Fibroblast of upper back skin (primary cell): ENCODE measurements at places on chromosomes 11 and 22.

DNA sequence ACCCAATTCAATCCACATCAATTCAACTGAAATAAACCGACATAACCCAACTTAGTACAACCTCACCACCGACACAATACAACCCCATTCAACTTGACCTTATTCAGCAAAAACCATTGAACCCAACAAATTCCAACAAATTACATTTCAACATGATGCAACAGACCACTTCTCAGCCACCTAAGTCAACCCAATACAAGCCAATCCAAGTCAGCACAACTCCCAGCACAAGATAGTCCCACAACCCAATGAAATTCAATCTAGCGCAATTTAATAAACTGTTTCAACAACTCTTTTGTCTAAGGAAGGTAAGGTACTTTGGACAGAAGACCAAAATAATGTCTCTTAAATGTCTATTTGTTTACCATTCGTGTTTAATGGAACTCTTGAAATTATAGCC, 226.0 kb downstream of the MIAT start:
- no peak for DNase-seq

- DNase-seq = peak; percentile 69
These were observed 86.8 kb upstream of the CRTAM start for GRCh38 chr11:122751292-122752070.

GRCh38 chr22:35997438-35997837, 31.2 kb downstream of the RBFOX2 start:
- DNase-seq = peak; percentile 68

DNA sequence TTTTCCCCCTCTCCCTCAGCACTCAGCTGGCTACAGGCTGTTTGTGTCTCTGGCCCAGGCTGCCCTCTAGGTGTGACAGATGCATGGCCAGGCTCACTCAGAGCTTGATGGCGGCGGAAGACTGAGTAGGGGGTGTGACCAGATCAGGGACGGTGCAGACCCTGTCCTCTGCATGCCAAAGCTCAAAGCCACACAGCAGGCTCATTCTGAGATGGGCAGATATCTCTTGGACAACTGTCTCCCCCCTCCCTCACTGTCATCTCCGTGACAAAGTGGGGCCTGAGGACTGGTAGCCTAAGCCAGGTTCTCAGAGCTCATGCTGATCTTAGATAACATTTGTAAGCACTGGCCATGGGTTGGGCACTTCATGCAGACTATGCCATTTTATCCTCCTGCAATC, 231.3 kb downstream of the DSCAML1 start:
- no peak for DNase-seq

GRCh38 chr11:2747248-2748027, 47.6 kb upstream of the KCNQ1OT1 start:
- DNase-seq = no peak

GRCh38 chr11:78040691-78041379, 17.8 kb upstream of the KCTD14 start:
- no peak for DNase-seq

GRCh38 chr11:12087075-12088004, 23.1 kb upstream of the MICAL2 start:
- DNase-seq = peak; percentile 83

DNA sequence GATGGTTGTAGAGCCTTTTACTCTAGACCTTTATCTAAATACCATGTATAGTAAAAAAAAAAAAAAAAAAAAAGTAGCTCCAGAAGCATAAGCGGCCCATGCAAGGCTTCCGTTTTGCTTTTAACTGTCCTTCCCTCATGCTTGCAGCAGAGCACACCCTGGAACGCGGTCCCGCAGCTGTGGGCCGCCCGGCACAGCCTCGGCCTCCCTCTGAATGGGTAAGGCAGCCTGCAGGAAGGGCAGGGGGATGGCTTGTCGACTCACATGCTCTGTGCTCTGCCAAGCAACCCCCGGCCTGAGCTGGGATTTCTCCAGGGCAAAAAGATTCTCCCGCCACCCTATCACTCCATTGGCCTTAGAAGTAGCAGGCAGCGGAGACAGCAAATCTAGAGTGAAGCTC, 101.4 kb upstream of the BID start:
- DNase-seq = no peak

DNA sequence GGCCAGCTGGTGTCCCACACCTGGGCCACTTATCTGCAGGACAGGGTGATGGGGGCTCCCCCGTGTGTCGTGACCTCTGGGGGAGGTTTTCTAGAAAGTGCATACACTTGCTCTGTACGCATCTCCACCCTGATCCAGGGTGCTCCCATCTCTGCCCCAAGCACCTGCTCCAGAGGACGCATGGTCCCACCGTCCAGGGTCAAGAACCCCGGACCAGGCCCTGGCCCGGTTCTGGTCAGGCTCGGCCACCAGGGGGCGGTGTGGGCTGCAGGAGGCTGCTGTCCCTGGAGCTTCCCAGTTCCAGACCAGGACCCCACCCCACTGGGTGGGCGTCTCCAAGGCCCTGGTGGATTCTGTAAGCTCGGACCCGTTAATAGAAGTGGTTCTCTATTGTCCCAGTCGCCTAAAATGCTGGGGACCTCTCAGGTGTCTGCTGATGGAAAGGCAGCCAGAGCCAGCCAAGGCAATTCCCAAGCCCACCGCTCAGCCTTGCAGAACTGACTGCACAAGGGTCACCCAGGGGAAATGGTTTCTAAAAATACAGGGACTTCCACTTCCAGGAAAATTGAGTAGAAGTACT, 34.7 kb upstream of the SEPTIN5 start:
- DNase-seq = no peak

DNA sequence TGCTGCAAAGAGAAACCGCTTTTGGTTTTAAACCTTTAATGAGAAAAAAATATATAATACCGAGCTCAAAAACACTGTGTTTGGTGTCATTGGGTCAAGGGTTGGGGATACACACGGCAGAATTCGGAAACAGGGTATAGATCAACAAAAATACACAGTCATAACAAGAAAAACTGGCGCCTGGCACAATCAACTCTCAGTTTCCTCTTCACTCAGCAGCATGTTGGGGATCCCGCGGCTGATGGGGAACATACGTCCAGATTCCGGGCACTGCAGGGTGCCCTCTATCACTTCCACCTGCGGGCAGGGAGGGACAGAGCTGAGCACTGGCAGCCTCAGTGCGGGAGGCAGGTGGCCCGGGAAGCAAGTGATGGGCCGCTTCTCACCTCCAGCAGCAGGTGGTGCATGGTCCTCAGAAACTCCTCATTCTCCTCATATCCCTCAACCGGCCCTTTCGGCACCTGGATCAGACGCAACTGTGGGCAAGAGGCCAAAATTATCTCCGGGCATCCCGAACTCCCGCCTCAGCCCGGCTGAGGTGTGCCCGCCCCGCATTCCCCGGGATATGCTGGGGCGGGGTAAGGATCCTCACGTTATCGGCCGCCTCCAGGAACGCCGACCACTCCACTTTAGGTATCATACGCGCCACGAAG, 561 bp downstream of the TRMT112 start:
- no peak for DNase-seq

GRCh38 chr22:27846910-27847309, 45.4 kb upstream of the MN1 start:
- no peak for DNase-seq

DNA sequence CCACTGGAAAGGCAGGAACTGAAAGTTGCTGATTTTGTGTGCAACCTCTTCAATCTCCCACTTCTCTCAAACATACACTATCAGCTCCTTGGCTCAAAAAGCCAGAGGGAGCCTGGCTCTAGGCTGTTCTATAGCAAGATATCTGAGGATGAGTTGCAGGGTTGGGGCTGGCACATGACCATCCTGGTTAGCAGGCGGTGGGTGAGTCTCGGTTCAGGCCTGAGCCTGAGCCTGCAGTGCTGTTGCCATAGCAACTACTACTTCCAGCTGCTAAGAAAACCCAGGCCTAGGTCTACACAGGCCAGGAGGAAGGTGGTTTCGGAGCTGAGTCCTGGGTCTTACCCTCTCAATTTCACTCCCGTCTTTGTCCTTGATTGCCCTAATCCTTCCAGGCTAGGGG, 39.0 kb downstream of the CWC15 start:
- peak; percentile 60 for DNase-seq

GRCh38 chr11:109845437-109845836, 247.8 kb upstream of the ZC3H12C start:
- peak; percentile 81 for DNase-seq

DNA sequence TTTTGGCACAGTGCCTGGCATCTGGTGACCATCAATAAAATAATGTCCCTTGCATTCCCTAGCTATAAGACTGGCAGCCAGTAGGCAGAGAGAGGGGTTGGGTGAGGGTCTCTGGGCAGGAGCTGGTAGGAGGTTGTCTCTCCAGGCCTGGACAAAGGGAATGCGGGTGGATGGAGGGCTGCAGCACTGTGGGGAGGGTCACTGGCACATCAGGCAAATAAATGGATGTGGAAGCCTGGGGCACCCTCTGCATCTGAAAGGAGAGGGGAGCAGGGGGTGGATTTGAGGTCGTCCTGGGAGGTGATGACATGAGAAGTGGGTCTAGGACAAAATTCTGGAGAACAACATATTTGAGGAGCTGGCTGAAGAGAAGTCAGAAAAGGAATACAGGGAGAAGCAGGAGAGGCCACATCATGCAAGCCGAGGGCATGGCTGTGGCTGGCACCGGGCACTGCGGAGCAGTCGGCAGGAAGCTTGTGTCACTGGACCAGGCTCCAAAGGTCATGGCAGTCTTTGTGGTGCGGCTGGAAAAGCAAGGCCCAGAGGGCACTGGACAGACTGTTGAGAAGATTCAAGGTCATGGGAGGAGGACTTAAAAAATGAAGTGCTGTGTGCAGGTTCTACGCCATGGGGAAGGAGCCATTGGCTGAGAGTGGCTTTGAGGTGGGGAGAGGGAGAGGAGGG, 36.5 kb upstream of the THY1 start:
- no peak for DNase-seq

DNA sequence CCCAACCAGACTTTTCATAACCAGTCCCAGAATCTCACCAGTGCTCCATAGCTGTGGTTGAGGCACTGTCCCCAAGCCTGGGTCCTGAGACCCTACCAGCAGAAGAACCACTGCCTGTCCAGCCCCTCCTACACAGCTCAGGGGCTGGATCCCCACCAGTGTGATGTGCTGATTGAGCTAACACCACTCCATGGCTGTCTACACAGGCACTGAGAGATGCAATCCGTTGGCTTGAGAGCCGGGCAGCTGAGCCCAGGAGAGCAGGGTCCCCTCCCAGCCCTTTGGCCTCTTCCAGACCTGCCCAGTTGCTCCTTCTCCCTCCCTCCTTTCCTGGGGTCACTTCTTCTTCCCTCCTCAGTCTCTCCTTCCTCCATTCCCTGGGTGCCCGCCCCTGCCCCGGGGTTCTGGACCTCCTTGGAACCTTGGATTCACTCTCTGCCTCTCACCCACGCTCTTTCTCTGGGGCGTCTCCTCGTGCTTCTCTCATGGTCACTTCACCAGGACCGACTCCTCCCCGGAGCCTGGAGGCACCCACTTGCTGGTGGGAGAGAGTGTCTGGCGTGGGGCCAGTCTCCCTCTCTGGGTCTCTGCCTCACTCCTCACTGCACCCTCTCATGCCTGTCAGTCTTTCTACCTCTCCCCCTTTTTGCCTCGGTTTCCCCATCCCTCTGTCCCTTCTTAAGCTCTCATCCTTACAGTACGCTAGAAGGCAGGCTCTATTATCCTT, 706 bp upstream of the SCYL1 start:
- no peak for DNase-seq

DNA sequence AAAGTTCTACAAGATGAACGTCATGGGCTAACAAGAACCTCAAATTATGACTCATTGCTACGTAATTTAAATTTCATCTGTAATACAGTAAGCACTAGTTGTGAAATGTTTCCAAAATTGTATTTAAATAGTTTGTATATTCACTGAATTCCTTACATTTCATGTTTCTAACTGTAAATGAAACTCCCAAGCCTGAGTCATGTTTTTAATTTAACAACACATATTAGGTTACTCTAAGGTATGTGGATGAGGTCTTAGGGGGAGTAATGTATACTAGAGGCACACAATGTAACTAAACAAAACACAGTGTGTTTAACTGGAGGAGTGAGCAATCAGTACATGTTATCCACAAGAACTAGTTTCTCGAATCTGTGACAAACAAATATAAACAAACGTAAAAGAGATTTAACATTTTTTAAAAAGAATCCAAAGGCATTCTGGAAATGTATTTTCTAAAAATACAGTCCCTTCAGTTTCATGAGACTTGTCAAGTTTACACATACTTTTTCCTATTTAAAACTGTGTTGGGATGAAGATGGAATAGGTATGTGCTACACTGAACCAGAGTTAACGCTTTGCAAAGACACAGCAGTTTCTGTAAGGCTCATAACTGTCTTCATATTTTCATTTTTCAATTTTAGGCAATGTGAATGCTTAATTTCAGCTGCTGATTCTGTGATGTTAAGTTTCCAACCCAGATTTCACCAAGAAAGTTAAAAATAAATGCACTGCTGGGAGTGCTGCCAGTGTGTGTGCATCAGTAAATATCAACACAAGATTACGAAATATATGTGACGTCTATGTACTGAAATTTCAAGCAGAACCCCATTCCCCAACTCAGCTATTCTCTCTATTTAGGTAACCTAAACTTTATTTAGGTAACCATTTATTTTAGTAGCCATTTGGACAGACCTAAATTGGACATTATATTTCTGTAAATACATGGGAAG, 52.6 kb downstream of the PITPNB start:
- DNase-seq = peak; percentile 94

DNA sequence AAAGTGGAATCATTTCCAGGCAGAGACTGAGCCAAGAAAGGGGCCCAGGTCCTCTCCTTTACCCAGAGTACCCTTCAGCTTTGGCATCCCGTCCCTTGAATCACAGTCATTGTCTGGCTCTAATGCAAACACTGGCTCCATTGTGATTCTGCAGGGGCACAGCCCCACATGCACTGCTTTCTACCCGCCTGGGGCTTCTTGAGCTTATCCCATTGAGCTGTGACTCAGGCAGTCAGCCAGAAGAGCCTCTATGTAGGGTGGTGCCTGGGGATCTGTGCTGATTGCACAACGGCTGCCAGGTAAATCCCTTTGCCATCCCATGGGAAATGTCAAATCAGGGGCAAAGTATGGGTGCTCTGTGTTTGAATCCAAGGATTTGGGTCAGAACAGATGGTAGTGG, 88.9 kb downstream of the RASSF10 start:
- DNase-seq = no peak

GRCh38 chr22:37740455-37741311, 43.8 kb downstream of the TRIOBP start:
- DNase-seq = peak; percentile 26

DNA sequence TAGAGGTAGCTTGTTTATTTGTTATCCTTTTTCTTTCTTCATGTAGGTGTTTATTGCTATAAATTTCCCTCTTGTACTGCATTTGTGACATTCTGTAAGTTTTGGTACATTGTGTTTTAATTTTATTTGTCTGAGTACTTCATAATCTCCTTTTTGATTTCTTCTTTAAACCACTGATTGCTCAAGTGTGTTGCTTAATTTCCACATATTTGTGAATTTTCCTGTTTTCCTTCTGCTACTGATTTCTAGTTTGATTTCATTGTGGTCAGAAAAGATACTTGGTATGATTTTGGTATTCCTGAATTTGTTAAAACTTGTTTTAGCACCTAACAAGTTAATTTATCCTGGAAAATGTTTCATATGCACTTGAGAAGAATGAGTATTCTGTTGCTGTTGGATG, 15.1 kb downstream of the OR10V1 start:
- DNase-seq = no peak

DNA sequence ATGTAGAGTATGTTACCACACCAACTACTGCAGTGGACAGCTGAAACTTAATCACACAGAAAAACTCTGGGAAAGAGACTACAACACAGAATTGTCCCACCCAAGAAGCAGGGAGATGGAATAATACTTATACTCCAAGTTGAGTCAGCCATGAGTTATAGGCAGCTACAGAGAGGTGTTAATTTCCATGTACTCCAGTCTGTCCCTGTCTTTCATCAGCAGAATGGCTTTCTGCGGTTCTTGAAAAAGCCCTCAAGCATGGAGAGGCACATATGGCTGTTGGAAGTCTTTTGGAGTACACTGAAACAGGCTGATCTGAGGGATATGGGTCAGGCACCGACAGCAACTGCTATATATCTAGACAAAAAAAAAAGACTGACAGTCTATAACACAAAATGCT, 219.5 kb downstream of the DLG2 start:
- no peak for DNase-seq
